Mesenchymal stem cell (in vitro differentiated cells and primary cell): ENCODE measurements at places on chromosomes 12 and 14.

GRCh38 chr14:96962337-96962736 is 165.2 kb downstream of the VRK1 start:
- no peak for DNase-seq

DNA sequence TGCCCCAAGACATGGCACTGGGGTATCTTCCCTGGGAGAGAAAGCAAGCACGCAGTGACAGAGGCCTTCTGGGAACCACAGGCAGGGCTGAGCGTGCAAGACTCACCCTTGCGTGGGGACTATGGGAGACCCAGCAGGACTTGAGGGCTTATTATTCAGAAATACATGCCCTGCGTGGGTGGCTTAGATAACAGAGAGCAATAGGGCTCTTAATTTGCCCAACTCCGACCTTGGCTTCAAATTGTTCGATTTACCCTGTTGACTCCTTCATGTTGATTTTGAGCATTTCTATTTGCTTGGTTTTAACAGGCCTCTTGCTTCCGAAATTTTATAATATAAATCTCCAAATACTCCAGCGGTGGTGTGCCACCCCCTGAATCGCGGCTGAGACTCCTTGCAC is 5.1 kb upstream of the SERPINA1 start:
- no peak for DNase-seq

DNA sequence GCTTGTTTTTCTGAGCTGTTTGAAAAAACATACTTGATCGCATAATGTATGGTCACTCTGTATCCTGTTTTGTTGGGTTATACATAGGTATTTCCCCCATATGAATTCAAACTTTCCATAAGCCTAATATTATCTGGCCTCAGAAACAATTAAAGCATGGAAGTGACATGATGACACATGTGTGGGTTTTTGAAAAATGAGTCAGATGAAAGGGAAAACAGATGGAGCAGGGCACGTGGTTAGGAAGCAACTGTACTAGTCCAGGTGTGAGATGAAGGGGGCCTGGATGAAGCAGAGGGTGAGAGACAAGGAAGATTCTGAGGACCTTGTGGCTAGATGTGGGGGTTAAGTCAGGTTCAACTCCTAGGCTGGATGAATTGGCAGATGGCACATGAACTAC is 92.7 kb upstream of the DNM1L start:
- no peak for DNase-seq

- DNase-seq: no peak
Measured at GRCh38 chr14:78254911-78255461, 84.8 kb downstream of the NRXN3 start.

GRCh38 chr12:56257491-56258067 is 605 bp downstream of the ANKRD52 start:
- DNase-seq: peak; percentile 60

- no peak for DNase-seq
Measured at GRCh38 chr12:12759234-12759915, 26.1 kb upstream of the APOLD1 start.

GRCh38 chr12:96141216-96141912 is 52.8 kb upstream of the ELK3 start:
- peak; percentile 75 for DNase-seq

DNA sequence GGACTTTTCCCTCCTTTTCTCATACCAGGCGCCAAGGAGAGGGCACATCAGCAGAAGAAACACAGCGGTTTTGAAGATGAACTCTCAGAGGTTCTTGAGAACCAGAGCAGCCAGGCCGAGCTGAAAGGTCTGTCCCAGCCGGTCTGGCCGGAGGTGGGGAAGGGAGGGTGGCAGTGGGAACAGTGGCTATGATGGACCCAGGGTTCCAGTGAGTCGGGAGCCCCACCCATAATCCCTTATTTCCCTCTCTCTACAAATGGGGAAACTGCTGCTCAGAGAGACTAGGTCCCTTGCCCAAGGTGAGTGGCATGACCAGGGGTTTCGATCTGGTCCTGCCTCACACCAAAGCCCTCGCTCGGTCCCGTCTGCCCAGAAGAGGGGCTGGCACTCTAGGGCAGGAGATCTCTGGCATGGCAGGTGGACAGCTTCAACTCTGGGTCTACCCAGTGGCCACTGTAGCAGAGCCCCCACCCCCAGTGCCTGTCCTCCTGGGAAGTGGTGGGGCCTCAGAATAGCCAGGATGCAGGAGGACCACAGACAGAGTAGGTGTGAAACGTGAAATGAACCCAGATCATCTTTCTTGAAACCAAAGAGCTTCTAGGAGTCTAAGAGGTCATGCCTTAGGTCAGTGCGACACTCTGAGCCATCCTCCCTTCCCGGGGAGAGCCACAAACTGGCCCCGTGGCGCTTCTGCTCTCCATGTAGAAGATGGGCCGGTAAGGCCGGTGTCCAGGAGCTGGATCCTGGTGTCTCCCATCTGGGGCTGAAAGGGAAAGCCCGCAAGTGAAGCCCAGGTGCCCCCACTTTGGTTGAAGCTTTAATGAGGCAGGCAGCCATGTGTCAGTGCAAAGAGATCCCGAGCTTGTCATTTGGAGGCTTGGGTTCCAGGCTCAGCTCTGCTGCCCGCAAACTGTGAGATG is 7.0 kb downstream of the CHGA start:
- DNase-seq: no peak

GRCh38 chr14:57205938-57206337 is 62.8 kb downstream of the EXOC5 start:
- DNase-seq: peak; percentile 20

- DNase-seq: no peak
Measured at GRCh38 chr12:54661048-54661447, 12.9 kb upstream of the DCD start.

GRCh38 chr12:30457621-30458289 is 237.9 kb downstream of the IPO8 start:
- DNase-seq: peak; percentile 97

GRCh38 chr12:92604786-92605185 is 98.0 kb upstream of the PLEKHG7 start:
- no peak for DNase-seq

GRCh38 chr14:82113710-82114109 is 580.1 kb upstream of the SEL1L start:
- DNase-seq: no peak

DNA sequence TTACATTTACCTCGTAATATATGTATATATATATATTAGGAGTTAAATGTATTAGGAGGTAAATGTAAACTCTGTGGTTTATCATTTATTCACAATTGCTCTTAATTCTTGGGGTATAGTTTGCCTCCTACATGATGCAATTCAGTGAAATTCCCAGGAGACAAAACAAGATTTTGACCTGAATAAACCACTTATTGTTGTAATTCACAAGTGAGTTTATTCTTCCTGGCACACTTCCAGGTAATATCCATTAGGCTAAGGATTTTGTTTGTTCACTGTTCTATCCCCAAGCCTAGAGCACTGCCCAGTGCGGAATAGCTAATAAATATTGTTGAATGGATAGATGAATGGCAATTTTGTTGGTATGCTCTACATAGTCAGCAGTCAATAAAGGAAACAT is 3.0 kb downstream of the SMIM10L1 start:
- peak; percentile 7 for DNase-seq

- DNase-seq: no peak
Measured at GRCh38 chr14:89007906-89008305, 183.5 kb downstream of the TTC8 start.

GRCh38 chr12:86710109-86710508 is 453.9 kb upstream of the MGAT4C start:
- DNase-seq: no peak

DNA sequence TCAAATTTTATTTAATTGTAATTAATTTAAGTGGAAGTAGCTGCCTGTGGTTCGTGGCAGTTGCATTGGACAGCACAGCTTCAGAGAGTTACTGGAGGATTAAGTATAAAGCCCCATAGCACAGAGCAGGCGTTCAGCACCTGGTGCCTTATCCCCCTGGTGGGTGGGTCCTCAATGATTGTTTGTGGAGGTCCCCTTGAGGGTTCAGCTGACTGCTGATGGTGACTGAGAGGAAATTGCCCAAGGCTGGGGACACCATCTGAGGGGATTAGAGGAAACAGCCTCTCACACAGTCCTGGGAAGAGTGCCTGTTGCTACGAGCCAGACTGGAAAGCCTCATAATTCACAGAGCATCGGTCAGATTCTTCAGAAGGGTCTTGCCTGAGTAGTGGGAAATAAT is 83.4 kb upstream of the NOS1 start:
- DNase-seq: no peak

DNA sequence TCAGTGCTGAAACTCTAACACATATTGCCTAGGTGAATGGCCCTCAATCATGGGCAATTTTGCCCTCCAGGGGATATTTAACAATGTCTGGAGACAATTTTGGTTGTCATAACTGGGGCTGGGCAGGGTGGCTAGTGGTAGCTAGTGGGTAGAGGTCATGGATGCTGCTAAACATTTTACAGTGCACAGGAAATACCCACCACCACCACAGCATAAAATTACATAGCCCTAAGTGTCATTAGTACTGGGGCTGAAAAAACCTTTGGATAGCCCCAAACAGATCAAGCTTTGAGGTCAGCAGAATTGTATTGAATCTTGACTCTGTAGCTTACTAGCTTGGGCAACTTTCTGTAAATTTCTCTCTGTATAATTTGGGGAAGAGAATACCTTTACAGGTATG is 758.0 kb downstream of the BCL11B start:
- DNase-seq: no peak

DNA sequence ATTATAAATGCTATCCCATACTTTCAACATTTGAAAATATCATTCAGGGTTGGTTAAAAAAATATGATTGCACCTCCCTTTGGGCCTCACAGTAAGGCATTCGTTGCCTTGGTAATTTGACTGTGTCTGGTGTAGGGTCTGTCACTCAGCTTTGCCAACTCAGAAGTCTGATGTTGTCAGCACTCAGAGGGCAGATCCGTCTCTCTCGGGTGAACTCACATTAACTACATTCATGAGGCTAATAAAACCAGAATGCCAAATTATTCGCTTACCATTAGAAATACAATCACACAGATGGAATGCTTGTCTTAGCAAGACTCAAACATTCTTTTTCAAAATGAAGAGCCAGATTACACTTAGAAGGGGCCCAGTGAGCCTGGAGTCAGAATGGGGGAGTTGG is 53.0 kb downstream of the NPAS3 start:
- DNase-seq: no peak

- DNase-seq: no peak
Measured at GRCh38 chr14:56241461-56241860, 123.2 kb downstream of the PELI2 start.

GRCh38 chr14:23572836-23573235 is 5.2 kb upstream of the AP1G2 start:
- DNase-seq: no peak

DNA sequence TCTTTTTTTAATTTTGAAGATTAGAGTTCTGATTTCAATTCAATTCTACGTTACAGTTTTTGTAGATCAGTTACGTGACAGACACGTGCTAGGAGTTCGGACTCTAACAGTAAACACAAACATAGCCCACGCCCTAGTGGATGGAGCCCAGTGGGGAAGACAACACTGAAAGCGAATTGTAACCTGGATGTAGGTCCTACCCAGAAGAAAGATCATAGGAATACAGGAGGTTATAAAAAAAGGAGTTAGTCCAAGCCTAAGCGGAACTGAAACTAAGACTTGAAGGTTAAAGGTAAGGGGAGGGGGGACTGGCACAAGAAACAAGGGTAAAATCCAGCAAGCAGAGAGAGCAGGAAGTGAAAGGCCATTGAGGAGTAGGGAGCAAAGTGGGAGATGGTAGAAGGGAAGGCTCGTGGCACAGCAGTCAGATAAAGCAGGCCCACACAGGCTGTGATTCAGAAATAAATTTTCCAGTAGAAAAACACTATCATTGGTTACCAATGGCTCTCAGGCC is 15.7 kb upstream of the CRY1 start:
- DNase-seq: no peak

GRCh38 chr14:93171376-93171775 is 13.3 kb downstream of the MOAP1 start:
- peak; percentile 10 for DNase-seq

DNA sequence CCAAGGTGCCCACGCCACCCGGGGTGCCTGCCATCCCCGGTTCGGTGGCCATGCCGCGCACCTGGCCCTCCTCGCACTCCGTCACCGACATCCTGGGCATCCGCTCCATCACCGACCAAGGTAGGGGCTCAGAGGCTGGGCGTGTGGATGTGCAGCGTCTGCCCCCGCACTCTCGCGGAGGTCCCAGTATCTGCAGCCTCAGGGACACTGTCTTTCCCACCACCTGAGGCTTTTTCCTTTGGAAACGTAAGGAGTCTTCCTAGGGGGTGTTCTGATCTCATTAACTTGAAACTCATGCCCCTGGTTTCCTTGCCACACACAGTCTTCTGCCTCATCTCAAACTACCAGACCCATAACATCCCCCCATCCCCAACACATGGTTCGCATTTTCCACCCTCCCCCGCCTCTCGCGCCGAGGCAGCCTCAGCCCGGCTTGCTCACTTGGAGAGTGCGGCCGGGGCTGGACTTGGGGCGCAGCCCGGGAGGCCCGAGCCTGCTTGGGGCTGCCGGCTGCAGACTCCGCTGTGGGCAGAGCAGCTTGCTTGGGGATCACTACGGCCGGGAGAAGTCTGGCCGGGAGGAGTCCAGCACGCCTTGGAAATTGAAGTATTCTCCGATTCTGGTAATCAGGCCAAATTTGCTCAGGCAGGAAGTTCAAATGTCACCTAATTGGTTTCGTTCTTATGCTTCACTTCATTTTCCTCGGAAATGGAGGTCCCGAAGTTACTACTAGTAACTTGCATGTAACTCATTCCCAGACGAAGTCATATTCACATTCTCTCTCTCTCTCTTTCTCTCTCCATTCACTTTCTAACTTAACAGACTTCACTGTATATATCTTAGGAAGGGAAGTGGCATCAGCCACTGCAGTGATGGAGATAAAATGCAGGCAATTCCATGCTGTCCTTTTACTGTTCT is 2.0 kb downstream of the PAX9 start:
- peak; percentile 30 for DNase-seq

- DNase-seq: no peak
Measured at GRCh38 chr14:82075566-82075965, 541.9 kb upstream of the SEL1L start.

DNA sequence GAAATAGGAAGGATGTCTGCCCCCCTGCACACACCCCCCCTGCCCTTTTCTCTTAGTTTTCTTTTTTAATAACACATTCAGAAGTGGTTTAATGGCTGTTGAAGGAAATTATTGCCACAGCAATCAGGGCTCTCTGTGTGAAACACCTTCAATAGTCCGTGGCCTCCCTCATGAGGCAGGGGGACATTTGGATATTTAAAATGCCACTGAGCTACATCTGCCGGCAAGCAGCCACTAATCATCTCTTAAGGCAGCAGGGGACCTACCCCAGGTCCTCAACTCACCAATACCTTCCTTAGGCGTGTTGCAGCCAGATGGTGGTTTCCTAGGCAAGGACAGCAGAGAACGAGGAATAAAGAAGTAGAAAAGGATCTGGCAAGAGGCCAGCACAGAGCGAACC is 283.2 kb downstream of the TTC8 start:
- DNase-seq: no peak

DNA sequence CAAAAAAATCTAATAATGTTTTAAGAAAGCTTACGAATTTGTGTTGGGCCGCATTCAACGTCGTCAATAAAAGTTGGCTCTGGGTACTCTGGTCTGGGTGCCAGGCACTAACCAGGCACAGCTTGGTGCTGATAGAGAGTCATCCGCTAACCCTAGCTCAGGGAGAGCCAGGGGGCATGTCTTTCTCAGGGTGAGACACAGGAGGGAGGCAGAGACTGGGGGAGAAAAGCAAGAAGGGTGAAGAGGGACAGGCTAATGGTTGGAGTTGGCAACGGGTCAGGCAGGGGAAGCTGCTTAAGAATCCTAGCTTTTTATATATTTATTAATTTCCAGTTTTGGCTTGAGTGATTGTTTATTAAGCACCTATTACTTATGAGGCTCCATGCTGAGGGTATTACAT is 105.0 kb downstream of the CMKLR1 start:
- no peak for DNase-seq
